ENCODE measurements at places on chromosomes 12 and 14. TPM values are rescaled to one million over a fixed set of nuclear protein-coding genes. Genes with fewer than 3 reads are reported as not detected.

Gene POTEG
- total RNA-seq = not detected

Gene ANKS1B
- total RNA-seq = not detected

Gene SELPLG
- 201 TPM for total RNA-seq

- no peaks in the 10 kb centered on the region for H3K4me1 ChIP-seq
- no peak overlapping the region for H3K4me3 ChIP-seq
- no peaks in the 10 kb centered on the region for H3K27me3 ChIP-seq
- no peaks in the 10 kb centered on the region for H3K36me3 ChIP-seq
These were observed 169.3 kb upstream of the PRICKLE1 start for GRCh38 chr12:42758806-42759205.

GRCh38 chr14:70189456-70190077, 816 bp upstream of the SLC8A3 start:
- no peak for DNase-seq
- peaks cover 22% of the 10 kb centered on the region for H3K4me1 ChIP-seq
- no peak overlapping the region for H3K4me3 ChIP-seq
- H3K27me3 ChIP-seq = peaks cover 22% of the 10 kb centered on the region

DNA sequence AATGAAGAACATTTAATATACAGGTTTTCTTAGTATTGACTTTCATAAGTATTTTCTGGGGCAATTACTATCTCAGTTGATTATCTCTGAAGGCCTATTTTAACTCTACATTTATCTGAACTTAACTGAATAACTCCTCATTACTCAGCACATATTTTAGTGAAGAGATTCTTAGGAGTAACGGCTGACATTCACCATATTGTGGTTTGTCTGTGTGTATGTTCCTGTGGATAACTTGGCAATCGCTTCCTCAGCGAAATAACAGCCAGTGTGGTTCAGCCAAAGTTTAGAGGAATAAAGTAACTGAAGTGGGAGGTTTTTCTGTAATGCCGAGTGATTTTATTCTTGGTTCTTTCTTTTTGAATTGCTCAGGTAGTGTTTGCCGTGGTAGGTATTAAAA, 168.0 kb downstream of the RAD51B start:
- no peak overlapping the region for H3K27ac ChIP-seq
- H3K27me3 ChIP-seq = no peaks in the 10 kb centered on the region
- H3K4me1 ChIP-seq = no peaks in the 10 kb centered on the region
- H3K4me3 ChIP-seq = no peak overlapping the region

Gene BCDIN3D
- 4.0 TPM for total RNA-seq

DNA sequence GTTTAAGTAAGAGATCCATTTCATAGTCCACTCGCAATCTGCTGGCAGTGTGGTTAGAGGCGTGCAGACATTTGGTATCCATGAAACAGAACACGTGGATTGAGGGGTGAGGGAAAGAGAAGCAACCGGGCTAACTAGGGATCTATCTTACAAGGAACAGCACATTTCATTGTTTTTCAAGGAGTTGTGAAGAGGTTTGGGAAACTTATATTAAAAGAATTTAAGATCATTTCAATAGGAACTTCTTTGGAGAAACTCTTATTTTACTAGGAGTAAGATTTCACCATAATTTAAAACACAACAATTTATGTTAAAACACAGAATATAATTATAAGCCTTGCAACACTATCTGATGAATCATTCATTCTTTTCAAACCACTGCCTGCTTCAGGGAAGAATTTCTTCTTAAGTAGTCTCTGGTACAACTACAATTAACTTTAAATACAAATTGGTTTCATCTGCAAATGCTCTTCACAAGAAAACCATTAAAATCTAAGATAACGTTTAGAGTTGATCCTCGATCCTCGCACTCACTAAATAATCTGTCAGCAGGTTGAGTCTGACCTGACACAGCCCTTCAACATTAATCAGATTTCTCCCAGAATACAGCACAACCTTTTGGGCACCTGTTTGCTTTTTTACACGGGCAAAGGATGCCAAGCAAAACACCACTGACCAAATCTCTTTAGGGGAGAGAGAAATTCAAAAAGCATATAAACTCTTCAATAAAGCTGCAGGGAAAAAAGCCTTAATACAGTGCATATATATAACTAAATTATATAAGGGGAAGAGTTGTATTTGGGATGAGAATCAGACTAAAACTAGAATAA, 27.3 kb downstream of the PPTC7 start:
- no peak for DNase-seq
- no peaks in the 10 kb centered on the region for H3K27me3 ChIP-seq
- peaks cover 8% of the 10 kb centered on the region for H3K36me3 ChIP-seq
- H3K4me3 ChIP-seq = no peak overlapping the region
- H3K27ac ChIP-seq = no peak overlapping the region

DNA sequence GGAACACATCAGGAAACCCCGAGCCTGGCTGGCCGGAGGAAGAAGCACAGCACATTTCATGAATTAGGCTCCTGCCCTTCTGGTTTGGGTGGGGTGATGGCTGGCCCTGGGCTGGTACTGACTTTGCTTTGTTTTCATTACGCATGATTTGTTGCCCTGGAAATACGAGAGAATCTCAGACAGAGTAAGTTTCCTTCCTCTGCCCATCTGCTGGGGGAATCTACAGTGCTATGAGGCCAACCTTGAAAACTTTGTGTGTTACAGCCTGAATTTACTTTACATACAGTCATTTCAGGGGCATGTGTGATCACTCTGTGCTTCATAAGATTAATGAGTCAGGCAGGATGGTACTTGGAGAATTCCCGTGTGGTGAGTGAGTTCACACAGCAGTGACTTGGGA, 20.5 kb upstream of the SLC5A8 start:
- no peaks in the 10 kb centered on the region for H3K27me3 ChIP-seq
- H3K27ac ChIP-seq = no peak overlapping the region
- H3K36me3 ChIP-seq = no peaks in the 10 kb centered on the region

DNA sequence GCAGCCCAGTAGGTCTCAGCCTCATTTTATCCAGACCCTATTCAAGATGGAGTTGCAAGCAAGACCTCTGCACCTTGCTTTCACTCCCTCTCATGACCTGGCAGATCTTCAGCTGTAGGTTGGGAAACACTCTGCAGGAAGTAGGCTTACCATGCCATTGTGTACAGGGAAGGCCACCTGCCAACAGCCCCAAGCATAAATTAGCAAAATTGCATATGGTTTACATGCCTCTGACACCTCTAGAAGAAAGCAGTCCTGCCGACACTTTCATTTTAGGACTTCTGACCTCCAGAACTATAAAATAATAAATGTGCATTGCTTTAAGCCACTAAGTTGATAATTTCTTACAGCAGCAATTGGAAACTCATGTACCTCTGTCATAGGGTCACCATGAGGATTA, 96.9 kb downstream of the SLC15A4 start:
- no peak overlapping the region for H3K4me3 ChIP-seq
- peaks cover 17% of the 10 kb centered on the region for H3K4me1 ChIP-seq
- H3K27ac ChIP-seq = no peak overlapping the region
- no peaks in the 10 kb centered on the region for H3K36me3 ChIP-seq
- H3K27me3 ChIP-seq = no peaks in the 10 kb centered on the region
- DNase-seq = no peak

- no peaks in the 10 kb centered on the region for H3K36me3 ChIP-seq
- no peaks in the 10 kb centered on the region for H3K27me3 ChIP-seq
- no peak for DNase-seq
- H3K4me1 ChIP-seq = no peaks in the 10 kb centered on the region
- H3K4me3 ChIP-seq = no peak overlapping the region
These were observed 15.4 kb upstream of the NIN start for GRCh38 chr14:50846226-50846880.

Gene SLC10A1
- total RNA-seq = not detected

GRCh38 chr12:110733089-110733715, 9.5 kb downstream of the PPP1CC start:
- no peaks in the 10 kb centered on the region for H3K27me3 ChIP-seq
- no peak overlapping the region for H3K27ac ChIP-seq
- H3K4me3 ChIP-seq = no peak overlapping the region
- H3K4me1 ChIP-seq = peaks cover 12% of the 10 kb centered on the region

- no peak for DNase-seq
- H3K27me3 ChIP-seq = no peaks in the 10 kb centered on the region
- H3K27ac ChIP-seq = no peak overlapping the region
- H3K4me3 ChIP-seq = no peak overlapping the region
These were observed 8.3 kb downstream of the SLC38A2 start for GRCh38 chr12:46364300-46364696.

Gene OTOGL
- total RNA-seq = not detected

DNA sequence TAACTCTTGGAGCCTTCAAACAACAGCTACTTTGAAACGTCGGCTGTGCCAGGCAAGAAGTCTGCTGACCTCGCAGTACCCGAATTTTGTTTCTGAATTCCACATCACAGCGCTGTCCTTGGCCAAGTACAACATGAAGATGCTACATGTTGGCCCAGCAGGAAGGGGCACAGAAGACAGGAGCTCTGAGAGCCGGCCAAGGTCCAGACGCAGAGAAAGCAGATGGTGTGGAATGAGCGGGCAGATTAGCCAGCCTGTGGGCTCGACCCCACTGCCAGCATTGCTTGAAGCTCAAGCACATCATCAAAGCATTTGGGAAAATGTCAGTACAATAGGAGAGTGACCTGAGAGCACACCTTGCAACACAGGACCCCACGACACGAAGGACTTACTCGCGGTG, 64.5 kb downstream of the FZD10 start:
- H3K27ac ChIP-seq = no peak overlapping the region
- DNase-seq = no peak
- no peak overlapping the region for H3K4me3 ChIP-seq
- H3K4me1 ChIP-seq = no peaks in the 10 kb centered on the region

Gene CDH24
- total RNA-seq = 4.9 TPM

Gene IFNG-AS1
- total RNA-seq = 1.4 TPM

Gene PTPRQ
- not detected for total RNA-seq

DNA sequence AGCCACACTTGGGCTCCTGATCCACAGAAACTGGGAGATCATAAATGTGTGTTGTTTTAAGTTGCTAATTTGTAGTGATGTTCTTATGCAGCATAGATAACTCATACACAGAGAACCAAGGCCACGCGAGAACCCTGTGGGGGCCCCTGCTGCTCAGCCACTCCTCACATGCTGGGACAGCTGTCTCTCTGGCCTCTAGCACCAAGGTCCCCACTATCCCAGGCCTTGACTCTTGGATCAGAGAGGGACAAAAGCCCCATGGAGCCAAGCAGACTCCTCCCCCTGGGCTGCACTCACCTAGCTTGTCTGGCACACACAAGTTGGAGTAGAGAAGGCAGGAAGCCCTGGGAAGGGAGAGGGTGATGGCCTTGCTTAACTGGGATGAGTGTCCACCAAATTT, 11.3 kb downstream of the PLD4 start:
- no peaks in the 10 kb centered on the region for H3K36me3 ChIP-seq
- H3K4me1 ChIP-seq = peaks cover 12% of the 10 kb centered on the region
- no peak overlapping the region for H3K27ac ChIP-seq
- no peak overlapping the region for H3K4me3 ChIP-seq

Gene CAPZA3
- total RNA-seq = not detected

DNA sequence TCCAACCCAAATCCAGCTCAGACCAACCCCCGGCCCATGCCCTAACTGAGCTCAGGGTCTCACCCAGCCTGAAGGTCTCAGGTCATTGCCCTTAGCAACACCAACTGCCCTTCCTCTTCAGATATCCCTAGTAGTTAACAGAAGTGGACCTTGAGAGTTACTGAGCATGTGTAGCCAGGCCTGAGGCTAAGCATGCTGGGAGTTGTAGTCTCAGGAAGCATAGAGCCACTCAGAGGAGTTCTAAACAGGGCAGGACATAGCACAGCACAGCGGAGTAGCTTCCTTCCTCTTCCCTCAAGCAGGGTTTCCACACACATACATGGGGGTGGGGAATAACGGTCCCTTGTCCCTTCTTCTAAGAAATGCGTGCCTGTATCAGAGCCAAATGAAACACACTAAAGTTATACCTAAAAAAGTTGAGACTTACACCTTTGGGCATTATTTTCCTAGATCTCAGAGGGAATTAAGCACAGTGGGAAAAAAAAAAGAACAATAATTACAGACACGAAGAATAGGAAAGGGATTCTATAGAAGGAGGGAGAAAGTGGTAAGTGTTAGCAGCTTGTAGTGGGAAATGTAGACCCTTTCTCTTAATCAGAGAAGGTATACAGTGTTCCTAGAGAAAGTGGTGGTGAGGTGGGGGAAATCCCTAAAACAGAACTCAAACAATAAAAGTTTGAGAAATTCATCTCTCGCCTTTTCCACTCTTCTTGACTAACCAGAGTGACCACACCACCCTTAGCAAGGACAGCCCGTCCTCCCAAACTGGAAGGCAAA, 4.4 kb downstream of the KMT2D start:
- H3K36me3 ChIP-seq = peaks cover 41% of the 10 kb centered on the region
- no peaks in the 10 kb centered on the region for H3K27me3 ChIP-seq
- peak overlapping the region; percentile 4 for H3K27ac ChIP-seq
- DNase-seq = peak; percentile 82
- no peak overlapping the region for H3K4me3 ChIP-seq
- peaks cover 52% of the 10 kb centered on the region for H3K4me1 ChIP-seq

DNA sequence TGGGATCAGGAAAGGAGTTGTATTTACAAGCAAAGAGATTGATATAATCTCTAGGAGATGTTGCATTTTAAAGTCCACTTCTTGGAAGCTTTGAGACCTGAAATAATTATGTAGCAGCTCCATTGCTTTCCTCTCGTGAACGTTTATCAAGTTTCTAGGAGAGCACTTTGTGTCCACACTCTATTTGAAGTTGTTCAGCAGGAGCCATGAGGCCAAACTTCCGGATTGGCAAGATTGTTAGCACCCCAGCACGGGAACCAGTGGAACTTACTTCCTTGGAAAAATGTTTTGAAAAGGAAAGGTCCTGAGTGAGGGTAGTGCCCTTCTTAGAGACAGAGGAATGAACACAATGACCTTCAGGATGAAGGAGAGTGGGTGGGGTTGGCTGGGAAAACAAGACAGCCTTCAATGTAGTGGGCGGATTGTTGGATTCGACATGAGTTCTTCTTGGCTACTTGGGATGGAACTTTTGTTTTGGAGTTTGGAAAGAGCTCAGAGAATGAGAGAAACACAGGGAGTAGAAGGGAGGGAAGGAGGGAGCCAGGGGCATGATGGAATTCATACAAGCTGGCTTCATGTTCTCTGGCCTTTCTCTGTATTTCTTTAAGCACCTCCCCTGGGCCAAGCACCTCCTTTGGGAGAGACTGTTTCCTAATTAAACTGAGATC, 23.8 kb upstream of the CISTR start:
- H3K27me3 ChIP-seq = peaks cover 6% of the 10 kb centered on the region
- no peak overlapping the region for H3K4me3 ChIP-seq
- H3K4me1 ChIP-seq = no peaks in the 10 kb centered on the region
- no peaks in the 10 kb centered on the region for H3K36me3 ChIP-seq
- no peak for DNase-seq

Gene CLEC4C
- not detected for total RNA-seq

DNA sequence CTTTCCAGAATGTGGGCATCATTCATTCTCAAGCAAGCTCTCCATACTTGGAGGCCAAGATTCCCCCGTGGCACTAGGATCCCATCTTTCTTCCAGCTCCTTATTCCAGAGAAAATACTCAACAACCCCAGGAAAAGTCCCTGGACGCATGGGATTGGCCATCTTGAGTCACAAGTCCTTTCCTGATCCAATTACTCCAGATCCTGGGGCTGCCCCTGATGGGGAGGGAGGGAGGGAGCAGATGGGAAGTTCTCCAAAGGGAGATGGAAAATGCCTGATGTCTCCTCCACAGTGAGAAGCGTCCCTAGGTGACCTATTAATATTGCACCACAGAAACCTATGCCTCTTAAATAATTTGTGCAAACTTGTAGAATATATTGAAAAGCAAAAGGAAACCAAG, 12.4 kb upstream of the KCNK13 start:
- H3K4me1 ChIP-seq = no peaks in the 10 kb centered on the region
- no peak overlapping the region for H3K4me3 ChIP-seq
- no peaks in the 10 kb centered on the region for H3K36me3 ChIP-seq
- no peak overlapping the region for H3K27ac ChIP-seq
